ENCODE measurements at places on chromosomes 2 and 18. TPM values are rescaled to one million over a fixed set of nuclear protein-coding genes. Genes with fewer than 3 reads are reported as not detected.

- no peak for DNase-seq
These were observed 141.2 kb upstream of the ASB18 start for GRCh38 chr2:236405357-236405756.

E2F6 gene
- total RNA-seq, result 10.2 TPM

GRCh38 chr2:60246583-60246982 is 306.9 kb downstream of the BCL11A start:
- no peak for DNase-seq

GRCh38 chr2:235856151-235856854 is 311.9 kb downstream of the GBX2 start:
- no peak for DNase-seq

GRCh38 chr2:9637330-9637729 is 6.5 kb upstream of the YWHAQ start:
- DNase-seq, result peak; percentile 82

GRCh38 chr2:178477443-178478129 is 814 bp downstream of the FKBP7 start:
- DNase-seq, result no peak

IL37 gene
- not detected for total RNA-seq

LYPD6B gene
- total RNA-seq, result not detected

Measured in fibroblast of lung (primary cell).